H54 (cell line): ENCODE measurements at places on chromosomes 1 and 21.

- peak; percentile 75 for DNase-seq
These were observed 677 bp downstream of the AGPAT3 start for GRCh38 chr21:43865540-43866259.

- no peak for DNase-seq
These were observed 15.0 kb upstream of the HMGN1 start for GRCh38 chr21:39363607-39364555.

DNA sequence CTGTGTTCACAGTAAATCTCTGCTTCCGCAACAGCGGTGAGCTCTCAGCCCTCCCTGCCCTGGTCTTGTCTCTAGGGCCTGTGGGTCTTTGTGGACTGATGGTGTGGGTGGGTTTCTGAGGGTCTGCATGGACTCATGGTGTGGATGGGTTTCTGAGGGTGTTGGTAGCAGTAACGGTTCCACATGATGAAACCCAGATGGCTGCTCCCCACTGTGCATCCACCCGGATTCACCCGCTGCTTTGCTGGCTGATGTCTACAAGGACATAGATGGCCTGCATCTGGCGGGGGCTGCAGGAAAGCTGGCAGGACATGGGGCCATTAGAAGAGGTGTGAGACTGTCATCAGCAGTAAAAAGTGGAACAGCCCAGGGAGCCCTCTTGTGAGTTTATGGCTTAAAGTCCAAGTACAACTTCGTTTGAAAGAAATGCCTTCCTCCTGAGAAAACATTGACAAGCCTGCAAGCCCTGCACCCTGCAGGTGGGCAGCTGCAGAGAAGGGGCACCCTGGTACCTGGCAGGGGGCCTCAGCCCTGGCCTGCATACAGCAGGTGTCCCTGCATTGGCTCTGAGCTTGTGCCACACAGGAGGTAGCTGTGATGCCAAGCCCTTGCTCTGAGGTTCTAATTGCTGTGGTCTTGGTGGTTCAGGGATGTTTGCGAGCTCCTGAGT is 156.9 kb upstream of the COL6A1 start:
- no peak for DNase-seq

GRCh38 chr1:40032240-40032891 is 8.2 kb upstream of the CAP1 start:
- DNase-seq = peak; percentile 36
